ENCODE measurements at places on chromosomes 3 and 15.

DNA sequence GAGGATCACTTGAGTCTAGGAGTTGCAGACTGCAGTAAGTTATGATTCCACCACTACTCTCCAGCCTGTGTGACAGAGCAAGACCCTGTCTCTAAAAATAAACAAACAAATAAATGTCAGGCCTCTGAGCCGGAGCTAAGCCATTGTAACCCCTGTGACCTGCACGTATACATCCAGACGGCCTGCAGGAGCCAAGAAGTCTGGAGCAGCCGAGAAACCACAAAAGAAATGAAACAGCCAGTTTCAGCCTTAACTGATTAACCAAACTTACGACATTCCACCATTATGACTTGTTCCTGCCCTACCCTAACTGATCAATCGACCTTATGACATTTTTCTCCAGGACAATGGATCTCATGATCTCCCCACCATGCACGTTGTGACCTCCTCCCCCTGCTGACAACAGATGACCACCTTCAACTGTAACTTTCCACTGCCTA lies 32.5 kb upstream of the ZKSCAN7 start:
- no peak for DNase-seq

DNA sequence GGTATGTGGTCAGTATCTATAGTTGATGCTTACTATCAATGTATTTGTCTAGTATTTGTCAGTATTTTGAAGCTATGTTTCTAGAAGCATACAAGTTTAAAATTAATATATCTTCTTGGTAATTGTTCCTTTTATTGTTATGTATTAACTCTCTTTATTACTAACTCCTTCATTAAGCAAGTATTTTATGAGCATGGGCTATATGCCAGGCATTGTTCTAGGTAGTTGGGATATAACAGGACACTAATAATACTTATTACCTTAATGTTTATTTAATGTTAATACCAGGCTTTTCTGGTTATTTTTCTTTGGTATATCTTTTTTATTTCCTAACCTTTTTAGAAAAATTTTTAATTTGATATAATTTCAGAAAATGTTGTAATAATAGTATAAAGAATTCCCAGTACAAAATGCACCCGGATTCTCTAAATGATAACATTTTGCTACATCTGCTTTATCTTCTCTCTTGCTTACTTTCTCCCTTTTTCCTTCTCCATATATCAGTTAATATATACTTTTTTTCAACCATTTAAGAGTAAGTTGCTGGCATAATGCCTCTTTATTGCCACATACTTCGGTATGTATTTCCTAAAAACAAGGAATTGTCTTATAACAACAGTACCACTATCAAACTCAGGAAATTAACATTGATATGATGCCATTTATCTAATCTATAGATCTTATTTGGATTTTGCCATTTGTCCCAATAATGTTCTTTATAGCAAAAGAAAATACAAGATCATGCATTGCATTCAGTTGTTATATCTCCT lies 30.9 kb downstream of the LRRC49 start:
- no peak for DNase-seq

DNA sequence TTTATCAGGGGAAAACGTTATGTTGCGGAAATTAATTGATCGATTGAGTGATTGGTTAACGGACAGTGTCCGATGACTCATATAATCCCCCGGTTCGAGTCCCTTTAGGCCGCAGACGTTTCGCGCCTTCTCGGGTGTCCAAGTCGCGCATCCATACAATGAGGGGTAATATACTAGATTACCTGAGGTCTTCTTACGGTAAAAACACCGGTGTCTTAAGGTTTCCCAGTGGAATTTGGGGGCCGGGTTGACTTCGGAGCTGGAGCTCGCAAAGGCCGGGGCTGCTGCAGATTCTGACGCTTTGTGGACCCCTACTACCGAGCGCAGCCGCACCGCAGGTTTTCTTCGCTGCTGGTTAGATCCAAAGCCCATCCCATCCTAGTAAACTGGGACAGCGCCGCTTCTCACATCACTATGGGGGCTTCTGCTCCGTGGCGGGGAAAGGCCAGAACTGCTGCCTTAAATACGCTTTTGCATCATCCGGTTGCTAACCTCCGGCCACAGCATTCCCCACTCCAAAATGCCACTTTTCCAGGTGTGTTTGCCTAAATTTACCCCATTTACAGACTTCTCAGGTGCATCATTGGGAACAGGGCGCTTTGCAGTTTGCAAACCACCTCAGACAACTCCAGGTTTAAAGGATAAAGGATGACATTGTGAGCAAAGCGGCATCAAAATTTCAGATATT lies 858 bp upstream of the SACM1L start:
- peak; percentile 33 for DNase-seq

DNA sequence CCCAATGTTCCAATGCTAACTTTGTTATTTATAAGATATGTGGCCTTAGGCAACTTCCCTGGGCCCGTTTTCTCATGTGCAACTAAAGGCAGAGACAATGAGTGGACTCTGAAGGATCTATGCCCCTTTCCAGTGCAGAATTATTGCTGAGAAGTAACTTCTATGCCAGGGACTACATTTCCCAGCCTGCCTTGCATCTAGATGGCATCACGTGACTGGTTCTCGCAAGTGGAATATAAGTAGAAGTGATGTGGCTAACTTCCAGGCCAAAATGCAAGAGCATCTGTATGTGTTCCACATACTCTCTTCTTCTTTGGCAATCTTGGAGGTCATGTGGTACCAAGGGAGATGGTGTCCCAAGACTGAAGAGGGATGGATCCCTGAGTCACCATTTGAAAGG lies 674.4 kb downstream of the NTRK3 start:
- DNase-seq = no peak

- peak; percentile 26 for DNase-seq
Measured at GRCh38 chr15:40927495-40927872, 1.7 kb upstream of the DLL4 start.

- no peak for DNase-seq
Measured at GRCh38 chr3:84023842-84024241, 934.9 kb upstream of the CADM2 start.

GRCh38 chr3:143849854-143850549 lies 1.7 kb upstream of the SLC9A9 start:
- peak; percentile 42 for DNase-seq

- no peak for DNase-seq
Measured at GRCh38 chr15:73633991-73634495, 854 bp upstream of the NPTN start.

GRCh38 chr3:127671523-127672428 lies 976 bp upstream of the ABTB1 start:
- DNase-seq = no peak
